ENCODE measurements at places on chromosomes 5 and 9.

- no peaks in the 10 kb centered on the region for H3K4me1 ChIP-seq
- H3K27ac ChIP-seq, result no peak overlapping the region
- H3K4me3 ChIP-seq, result no peak overlapping the region
- DNase-seq, result no peak
- H3K36me3 ChIP-seq, result no peaks in the 10 kb centered on the region
- no peaks in the 10 kb centered on the region for H3K27me3 ChIP-seq
Measured at GRCh38 chr5:42929871-42930270, 110.2 kb downstream of the ANXA2R start.

DNA sequence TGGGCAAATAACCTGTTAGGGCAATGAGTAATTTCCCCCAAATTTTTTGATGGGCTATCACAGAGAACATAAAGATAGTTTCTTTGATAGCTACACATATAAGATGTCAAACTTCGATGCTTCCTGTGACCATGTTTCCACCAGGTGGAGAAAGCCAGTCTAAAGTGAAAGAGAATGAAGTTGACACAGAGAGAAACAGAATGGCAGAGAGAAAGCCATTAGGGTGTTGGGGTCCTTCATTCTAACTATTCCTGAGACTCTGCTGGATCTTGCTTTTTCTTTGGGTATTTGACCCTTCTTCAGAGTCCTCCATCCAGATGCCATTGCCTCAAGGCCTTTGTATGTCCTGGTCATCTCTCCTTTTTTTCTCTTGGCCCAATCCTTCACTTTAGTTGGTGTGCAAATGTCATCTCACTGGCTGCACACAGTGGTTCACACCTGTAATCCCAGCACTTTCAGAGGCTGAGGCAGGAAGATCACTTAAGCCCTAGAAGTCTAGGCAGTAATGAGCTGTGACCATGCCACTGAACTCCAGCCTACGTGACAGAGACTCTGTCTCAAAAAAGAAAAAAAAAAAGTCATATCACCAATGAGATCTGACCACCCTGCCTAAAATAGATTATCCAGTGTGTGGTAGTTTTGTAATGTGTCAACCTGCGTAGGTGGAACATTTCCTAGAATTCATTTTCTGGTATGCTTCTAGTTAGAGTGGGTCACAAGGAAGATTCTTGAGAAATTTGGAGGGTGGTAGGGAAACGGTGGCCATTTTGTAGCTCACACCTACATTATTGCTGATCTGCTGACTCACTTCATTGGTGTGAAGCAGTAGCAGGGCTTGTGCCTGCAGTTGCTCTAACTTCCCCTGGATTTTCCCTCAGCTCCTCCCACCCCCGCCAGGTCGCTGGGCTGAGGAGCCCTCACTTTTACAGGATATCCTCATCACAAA is 20.8 kb upstream of the KIF2A start:
- H3K4me3 ChIP-seq, result no peak overlapping the region
- no peaks in the 10 kb centered on the region for H3K36me3 ChIP-seq
- H3K4me1 ChIP-seq, result peaks cover 20% of the 10 kb centered on the region
- H3K27ac ChIP-seq, result no peak overlapping the region
- no peaks in the 10 kb centered on the region for H3K27me3 ChIP-seq

DNA sequence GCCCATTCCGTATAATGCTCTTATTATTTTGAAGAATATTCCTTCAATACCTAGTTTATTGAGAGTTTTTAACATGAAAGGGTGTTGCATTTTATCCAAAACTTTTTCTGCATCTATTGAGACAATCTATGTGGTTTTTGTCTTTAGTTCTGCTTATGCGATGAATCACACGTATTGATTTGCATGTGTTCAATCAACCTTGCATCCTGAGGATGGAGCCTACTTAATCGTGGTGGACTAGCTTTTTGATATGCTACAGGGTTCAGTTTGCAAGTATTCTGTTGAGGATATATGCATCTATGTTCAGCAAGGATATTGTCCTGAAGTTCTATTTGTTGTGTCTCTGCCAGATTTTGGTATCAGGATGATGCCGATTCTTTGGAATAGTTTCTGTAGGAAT is 1070.3 kb upstream of the CDH18 start:
- no peak for DNase-seq
- no peak overlapping the region for H3K27ac ChIP-seq
- no peaks in the 10 kb centered on the region for H3K36me3 ChIP-seq

DNA sequence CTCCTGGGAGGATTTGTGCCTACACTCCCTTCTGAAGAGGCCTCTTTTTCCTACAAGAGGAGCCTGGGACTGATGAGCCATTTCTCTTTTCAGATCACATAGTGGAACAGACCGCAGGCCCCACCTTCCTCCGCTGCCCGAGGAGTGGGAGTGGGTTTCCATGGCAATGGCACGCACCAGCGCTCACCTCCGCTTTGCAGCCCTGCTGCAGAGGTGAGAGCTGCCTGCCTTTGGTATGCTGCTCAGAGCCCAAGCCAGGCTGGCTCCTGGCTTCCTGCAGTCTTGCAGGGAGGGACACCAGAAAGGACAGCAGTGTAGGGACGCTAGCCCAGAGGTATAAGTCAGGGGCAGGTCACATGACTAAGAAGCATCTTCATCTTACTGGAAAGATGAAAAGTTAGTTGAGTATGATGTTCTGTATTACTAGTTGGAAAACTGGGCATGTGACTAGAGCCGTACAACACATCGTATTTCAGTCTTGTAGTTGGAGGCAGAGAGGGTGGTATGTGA is 12.4 kb downstream of the PTTG1 start:
- H3K27me3 ChIP-seq, result no peaks in the 10 kb centered on the region

- no peak for DNase-seq
- no peaks in the 10 kb centered on the region for H3K36me3 ChIP-seq
- no peak overlapping the region for H3K4me3 ChIP-seq
- H3K4me1 ChIP-seq, result no peaks in the 10 kb centered on the region
- no peaks in the 10 kb centered on the region for H3K27me3 ChIP-seq
Measured at GRCh38 chr9:103319979-103320378, 324.8 kb downstream of the CYLC2 start.

Measured in effector memory CD4-positive, alpha-beta T cell (primary cell).